ENCODE measurements at places on chromosomes 12 and 14.

GRCh38 chr12:119369907-119370546, 35.5 kb downstream of the CCDC60 start:
- DNase-seq: no peak

DNA sequence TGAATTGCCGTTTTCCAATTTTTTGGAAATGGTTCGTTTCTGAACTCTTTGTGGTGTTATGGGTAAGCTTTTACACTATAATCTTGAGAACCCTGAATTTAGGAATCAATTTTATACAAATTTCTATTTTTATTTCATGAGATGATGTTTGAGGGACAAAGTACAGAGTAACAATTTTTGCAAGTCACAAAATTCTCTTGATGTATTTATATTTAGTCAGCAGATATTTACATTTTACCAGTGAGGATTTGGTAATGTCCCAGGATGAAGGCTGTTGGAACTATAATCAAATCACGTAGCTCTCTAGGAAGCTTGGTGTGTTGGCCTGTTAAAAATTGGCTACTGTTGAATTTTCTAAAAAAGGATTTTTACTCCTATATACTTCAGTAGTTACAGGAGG, 24.2 kb downstream of the GPATCH2L start:
- DNase-seq: no peak

DNA sequence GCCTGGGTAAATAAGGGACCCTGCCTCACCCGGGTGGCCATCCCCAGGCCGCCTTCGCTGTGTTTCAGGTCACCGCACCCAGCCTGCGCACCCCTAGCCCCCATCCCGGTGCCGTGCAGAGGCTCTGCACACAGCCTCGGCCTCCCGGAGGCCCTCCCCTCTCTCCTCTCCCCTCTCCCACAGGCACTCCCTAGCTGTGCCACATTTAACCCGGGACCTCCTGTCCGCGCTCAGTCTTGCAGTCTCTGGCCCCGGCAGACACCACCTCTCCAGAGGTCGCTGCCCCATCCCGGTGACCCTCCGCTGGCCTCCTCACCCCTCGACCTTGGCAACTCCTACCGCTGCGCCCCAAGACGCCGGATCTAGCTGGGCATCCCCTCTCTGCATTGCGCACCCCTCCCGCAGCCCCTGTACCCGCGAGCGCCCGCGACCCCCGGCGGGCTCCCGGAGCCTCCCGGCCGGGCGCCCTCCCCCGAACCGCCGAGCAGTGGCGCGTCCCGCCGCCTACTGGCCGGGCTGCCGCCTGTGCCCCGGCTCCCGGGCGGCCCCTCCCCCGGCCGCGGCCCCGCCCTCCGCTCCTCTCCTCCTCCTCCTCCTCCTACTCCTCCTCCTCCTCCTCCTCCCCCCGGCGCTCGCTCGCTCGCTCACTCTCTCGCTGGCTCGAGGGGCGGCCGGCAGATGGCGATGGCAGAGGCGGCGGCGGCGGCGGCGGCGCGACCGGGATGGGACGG, 120.7 kb downstream of the AACS start:
- DNase-seq: no peak

GRCh38 chr12:50584135-50584534, 79.3 kb downstream of the DIP2B start:
- no peak for DNase-seq

GRCh38 chr12:95763809-95764253, 26.7 kb downstream of the NTN4 start:
- DNase-seq: no peak

- no peak for DNase-seq
These were observed 226.1 kb upstream of the DIO3 start for GRCh38 chr14:101335061-101335661.

DNA sequence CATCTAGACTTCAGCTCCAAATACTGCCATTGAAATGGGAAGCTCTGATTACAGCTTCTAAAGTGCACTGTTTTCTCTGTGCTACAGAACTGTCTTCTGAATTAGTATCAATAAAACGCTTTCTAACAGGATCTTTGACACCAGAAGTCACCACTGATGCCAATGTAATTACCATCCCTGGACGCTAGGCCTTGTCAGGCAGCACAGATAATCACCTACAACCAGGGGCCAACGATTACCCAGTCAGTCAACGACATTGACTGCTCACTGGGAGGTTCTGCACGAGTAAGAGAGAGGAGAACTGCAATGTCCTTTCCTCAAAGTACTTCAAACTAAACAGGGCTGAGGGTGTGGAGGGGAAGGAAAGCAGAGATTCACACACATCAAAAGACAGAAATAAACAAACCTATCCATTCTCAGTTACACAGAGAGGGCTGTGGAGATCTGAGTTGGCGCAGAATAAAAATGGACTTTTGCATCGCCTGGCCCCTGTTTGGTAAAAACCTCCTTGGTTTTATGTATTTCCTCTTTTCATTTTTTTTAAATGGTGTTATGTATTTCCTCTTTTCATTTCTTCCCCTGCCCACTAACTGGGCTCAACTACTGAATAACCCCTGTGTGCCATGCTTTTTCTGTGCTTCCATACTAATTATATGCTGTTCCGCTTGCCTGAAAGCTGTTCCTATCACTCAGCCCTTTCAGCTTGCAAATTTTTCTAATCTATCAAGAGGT, 492.2 kb downstream of the APAF1 start:
- DNase-seq: no peak

GRCh38 chr12:25997201-25997963, 38.9 kb downstream of the RASSF8 start:
- DNase-seq: no peak

DNA sequence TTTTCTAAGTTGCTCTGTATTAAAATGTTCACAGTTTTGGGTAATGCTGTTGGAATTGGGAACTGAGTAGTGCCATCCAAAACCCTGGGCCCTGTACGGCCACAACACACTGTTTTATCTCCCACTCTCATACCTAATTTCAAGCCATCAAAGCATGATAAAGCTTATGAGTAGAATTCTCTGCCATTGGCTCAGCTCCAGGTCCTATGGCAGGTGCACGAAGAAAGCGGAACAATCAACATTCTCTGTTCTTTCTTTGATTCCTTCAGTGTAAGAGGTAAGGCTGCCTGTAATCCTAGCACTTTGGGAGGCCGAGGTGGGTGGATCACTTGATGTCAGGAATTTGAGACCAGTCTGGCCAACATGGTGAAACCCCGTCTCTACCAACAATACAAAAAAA, 394.9 kb downstream of the CCDC91 start:
- no peak for DNase-seq

DNA sequence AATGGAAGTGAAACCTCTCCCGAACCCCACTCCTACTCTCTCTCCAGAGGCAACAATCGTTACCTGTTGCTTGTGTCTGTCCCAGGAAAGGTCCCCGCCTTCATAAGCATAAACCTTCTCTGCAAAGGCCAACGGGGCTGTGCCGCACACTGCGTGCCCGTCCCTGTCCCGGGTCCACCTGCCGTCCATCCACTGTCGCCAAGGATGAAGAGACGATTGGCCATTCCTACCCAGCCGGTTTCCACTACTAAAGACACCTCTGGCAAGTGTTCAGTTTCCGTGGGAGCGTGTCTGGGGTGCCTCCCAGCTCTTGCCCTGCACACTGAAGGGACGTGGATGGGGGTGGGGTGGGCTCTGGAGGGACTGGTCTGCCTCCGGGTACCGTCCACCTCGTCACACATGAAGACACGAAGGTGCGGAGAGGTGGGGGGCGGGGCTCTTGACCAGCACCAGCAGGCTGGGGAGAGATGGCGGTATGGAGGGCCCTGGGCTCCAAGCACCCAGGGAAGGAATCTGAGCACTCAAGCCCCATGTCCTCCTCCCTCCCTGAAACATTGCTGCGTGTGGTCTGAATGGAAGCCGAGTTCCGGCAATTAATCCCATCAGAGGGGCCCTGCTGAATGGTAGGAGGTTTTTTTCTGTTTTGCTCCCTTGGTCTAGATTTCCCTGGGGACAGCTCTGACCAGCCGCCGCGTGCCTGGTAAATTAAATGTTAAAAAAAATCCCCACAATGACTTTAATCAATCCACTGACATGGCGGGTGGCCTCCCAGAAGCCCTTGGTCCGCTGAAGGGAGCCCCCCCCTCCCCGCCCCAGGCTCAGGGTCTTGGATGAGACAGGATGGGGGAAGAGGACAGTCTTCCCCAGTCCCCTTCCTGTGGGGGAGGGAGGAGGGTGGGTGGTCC, 4.1 kb upstream of the KIF26A start:
- DNase-seq: no peak

GRCh38 chr14:71590131-71590530, 342.1 kb upstream of the RGS6 start:
- DNase-seq: no peak

DNA sequence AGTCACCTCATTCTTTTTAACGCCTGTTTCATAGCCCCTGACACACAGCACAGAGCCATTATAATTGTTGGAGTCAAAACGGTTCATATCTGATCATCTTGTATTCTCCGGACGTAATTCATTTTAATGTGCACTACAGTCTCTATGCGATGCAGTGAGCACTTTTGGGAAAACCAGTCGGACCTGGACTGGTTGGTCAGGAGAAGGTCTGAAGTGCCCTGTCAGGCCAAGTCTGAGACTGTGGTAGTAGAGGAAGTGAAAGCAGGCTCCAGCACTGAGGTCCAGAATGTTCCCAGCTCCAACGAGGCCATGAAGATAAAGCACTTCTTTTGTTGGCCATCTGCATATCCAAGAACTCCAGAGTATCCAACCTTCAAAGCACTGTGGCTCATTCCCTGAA, 117.1 kb upstream of the NCOR2 start:
- no peak for DNase-seq

GRCh38 chr14:105094193-105094907, 29.1 kb upstream of the GPR132 start:
- DNase-seq: no peak

- DNase-seq: no peak
These were observed 11.6 kb downstream of the DEGS2 start for GRCh38 chr14:100147691-100148464.

- no peak for DNase-seq
These were observed 67.2 kb downstream of the BTG1 start for GRCh38 chr12:92078167-92079053.

DNA sequence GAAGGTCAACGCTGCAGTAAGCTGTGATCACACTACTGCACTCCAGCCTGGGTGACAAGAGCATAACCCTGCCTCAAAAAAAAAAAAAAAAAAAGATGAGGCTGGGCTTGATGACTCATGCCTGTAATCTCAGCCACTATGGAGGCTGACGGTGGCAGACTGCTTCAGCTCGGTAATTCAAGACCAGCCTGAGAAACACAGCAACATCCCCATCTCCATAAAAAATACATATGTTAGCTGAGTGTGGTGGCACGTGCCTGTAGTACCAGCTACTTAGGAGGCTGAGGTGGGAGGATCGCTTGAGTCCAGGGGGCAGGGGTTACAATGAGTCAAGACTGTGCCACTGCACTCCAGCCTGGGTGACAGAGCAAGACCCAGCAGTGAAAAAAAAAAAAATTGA, 50.4 kb downstream of the GXYLT1 start:
- DNase-seq: no peak

DNA sequence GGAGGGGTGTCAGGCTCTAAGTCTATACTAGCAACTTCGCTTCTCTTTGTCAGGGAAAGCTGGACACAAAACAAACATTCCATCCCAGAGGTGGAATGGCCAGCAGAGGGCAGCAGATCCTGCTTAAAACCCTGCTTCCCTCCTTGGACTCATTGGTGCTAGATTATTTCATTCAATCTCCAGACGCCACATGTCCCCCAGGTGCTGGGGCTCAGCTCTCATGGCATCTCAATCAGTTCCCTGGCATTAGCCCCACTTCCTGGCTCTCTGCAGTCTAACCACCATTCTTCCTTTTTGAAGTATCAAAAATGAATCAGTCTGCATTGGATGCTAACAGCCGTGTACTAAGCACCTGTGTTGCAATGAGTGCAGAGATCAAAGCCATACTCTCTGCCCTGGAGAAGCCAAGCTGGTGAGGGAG, 8.1 kb upstream of the PPP1R1A start:
- DNase-seq: peak; percentile 8

- no peak for DNase-seq
These were observed 355.7 kb upstream of the TMEM132C start for GRCh38 chr12:127911291-127911690.

GRCh38 chr12:3750616-3751015, 2.3 kb downstream of the CRACR2A start:
- DNase-seq: no peak
